ENCODE measurements at places on chromosomes 2 and 18.

GRCh38 chr18:9848170-9848879, 37.4 kb upstream of the TXNDC2 start:
- DNase-seq = no peak

GRCh38 chr2:51013079-51013932, 18.6 kb downstream of the NRXN1 start:
- DNase-seq = no peak

DNA sequence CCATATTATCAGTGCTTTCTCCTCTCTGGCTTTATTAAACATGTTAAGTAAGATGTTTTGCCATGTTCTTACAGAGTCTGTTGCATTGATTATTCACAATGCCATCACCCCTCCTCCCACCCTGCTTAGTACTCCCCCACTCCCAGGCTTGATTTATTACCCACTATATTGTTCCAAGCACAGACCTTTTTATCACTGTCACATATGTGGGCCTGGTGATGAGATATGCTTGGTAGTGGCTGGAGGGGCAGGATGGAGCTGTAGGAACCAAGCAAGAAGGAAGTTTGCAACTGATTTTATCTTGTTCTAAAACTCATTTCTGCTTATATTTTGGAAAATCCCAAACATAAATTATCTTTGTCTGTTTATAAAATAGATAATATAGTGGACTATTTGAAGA, 748.2 kb upstream of the CELF4 start:
- no peak for DNase-seq

- DNase-seq = no peak
Measured at GRCh38 chr18:53191634-53192033, 851.6 kb downstream of the DCC start.

GRCh38 chr2:218781691-218782527, at the start of gene CYP27A1:
Gene CYP27A1, plus strand, starts transcription at chr2:218782147. Its CDS starts 36 bp downstream, at chr2:218782183.
- no peak for DNase-seq

- DNase-seq = peak; percentile 50
Measured at GRCh38 chr18:58671632-58672564, 633 bp downstream of the MALT1 start.

DNA sequence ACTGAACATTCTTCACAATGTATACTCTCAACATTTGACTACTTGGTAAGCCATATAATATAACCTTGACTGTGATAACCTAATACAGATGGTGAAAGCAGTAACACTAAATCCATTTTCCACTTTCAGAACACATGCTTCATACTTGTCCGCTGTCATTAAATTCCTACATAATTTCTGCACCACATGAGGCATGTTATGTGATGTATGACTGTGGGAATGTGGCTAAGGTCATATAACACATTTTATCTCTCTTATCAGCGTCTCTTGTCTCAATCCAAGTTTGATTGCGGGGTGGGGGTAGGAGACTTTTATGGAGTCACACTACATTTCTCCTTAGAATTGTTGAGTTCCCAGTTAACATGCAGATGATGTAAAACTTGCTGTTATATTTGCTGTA, 110.9 kb downstream of the MTCL1 start:
- DNase-seq = no peak

DNA sequence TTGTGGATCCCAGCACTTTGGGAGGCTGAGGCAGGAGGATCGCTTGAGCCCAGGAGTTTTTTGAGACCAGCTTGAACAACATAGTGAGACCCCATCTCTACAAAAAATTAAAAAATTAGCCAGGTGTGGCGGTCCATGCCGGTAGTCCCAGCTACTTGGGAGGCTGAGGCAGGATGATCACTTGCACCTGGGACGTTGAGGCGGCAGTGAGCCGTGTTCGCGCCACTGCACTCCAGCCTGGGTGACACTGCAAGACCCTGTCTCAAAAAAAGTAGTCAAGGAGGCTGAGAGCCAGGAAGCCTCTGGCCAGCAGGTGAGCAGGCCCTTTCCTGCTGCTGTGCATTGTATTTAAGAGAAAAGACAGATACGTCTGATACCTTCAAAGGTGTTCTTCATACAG, 11.1 kb upstream of the PROC start:
- no peak for DNase-seq

DNA sequence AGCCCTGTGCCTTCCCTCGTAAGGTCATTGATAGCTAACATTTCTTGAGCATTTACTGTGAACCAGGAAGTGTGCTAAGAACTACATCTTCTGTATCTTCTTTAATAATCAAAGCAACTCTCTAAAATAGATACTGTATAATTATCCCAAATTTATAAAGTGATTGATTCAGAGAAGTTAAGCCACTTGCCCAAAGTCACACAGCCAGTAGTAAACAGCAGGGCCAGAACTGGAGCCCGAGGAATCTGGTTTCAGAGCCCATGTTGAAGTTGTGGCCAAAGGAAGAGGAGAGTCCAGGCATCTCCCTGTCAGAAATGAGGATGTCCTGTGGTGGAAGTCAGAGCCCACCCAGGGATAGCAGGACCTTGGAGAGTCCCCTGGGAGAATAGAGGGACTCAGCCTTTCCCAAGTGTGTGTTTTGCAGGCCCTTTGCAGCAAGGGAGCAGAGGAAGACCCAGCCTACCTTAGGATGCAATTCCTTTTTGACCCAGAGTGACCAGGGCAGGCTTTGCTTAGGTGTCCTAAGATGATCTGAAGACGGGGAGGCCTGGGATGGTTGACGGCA, 134.2 kb downstream of the DYSF start:
- no peak for DNase-seq

DNA sequence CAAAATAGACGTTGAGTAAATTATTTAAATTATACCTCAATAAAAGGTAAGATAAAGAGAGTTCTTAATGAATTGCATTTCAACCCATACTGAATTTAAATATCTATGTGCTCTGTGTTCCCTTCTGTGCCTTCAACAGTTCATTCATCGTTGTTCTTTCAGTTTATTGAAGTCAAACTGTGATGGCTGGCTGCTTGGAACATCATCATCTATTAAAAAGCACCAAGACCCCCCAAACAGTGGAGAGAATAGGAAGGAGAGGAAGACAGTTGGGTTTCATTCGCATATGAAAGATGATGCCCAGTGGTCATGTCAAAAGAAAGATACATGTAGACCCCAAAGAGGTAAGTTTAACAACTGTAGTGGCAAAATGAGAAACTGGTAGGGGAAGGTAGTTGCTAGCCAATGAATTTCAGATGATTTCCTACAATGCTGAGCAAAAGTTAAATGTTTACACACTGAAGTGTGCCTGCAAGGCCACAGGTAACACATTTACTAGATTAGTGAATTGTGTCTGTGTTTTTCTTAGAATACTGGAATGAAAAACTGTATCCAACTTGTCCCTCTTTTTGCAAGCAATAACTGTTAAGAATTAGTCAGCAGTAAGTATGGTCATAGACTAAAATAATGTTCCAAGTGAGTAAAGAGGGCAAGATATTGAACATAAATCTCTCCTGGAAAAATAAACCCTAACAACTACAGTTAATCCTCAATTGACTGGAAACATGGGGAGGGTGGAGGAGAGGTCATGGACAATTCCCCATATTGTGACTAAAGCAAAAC, 331.3 kb downstream of the KIAA1328 start:
- DNase-seq = no peak

DNA sequence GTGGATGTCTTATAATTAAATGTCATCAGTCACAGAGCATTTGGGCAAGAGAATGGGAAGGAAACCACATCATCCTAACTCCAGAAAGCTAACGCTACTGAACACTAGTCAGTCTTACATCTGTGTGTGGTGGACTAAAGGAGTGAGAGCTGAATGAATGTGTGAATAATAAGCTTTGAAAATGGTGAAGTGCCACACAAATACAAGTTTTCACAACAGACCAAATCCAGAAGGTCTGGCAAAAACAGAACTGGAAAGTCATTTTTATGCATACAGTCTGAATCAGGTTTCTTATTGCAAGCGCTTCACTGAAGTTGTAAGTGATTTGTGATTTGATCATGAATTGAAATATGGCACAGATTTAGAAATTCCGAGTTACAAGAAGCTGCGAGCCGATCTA, 175.7 kb downstream of the ZNF516 start:
- DNase-seq = no peak

DNA sequence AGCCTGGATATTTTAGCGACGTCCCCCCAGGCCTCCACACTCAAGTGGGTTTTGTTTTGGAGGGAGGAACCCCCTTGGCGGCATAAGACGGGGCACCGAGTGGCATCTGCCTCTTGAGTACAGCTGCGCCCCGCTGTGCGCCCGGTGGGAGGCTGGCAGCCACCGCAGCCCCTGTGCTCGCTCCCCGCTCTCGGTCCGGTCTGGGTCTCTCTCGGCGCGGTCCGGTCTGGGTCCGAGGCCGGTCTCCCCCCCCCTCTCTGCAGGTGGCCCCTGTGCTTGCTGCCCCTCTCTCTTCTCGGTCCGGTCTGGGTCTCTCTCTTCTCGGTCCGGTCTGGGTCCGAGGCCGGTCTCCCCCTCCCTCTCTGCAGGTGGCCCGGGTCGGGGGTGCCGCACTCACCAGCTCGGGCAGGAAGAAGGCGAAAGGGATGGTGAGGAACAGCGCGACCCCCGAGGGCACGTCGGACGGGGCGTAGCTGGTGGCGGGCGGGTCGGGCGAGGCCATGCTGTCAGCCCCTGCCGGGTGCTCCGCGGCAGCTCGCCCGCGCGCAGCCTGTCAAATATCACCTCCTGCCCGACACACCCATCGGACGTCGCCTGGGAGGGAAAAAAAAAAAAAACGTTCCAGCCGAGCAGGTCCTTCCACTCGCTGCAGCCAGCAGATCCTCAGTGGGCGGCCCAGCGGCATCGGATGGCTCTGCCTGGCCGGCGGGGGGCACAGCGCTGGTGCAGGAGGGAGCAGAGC, at the start of gene MALL:
TSS of gene MALL (minus strand) at position 532 of the 742 bp plus-strand sequence. CDS start at position 502, 30 bp downstream.
- no peak for DNase-seq

GRCh38 chr2:152468899-152469692, 134.1 kb downstream of the FMNL2 start:
- no peak for DNase-seq

DNA sequence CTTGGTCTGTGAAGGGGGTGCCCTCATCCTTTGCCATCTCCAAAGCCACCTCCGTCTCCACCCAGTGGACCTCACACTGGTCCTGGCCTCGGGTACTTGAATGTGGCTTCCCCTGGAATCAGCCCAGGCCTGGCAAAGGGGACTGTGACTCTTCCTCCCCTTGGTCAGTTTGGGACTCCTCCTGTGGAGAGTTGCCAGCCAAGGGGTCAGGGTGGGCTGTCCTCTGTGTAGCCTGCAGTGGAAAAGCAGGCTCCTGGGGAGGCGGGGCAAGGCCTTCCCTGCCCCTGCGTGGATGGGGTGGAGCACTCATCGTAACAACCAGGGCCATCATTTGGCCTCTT, 59.8 kb downstream of the INHBB start:
- DNase-seq = no peak

DNA sequence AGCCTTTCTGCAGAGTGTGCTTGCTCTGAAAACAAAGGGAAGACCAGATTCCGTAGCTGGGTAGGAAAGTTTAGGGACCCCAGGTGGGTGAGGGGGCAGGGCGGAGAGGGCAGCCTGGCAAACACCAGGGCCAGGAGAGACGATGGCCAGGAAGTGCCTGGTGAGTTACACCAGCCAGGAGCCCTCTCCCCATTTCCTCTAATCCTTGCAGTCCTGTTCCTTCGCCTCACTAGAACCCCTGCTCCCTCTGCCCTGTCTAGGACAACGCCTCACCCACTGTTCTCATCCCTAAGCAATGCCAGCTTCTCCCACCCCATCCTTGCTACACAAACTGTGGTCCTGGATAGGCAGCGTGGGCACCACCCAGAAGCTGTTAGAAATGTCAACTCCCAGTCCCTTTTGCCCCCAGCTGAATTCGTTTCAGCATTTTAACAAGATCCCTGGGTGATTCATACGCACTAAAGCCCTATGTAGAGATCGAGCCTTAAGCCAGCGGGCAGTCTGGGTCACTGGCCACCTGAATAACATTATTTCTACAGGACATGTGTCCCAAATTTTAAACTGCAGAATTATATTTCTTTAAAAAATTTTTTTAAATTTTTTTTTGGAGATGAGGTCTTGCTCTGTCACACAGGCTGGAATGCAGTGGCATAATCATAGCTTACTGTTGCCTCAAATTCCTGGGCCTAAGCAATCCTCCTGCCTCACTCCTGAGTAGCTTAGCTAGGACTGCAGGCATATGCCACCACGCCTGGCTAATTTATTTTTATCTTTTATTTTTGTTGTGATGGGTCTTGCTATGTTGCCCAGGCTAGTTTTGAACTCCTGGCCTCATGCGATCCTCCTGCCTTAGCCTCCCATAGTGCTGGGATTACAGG, 10.9 kb downstream of the WIPF1 start:
- no peak for DNase-seq

GRCh38 chr2:106261871-106262321, 67.8 kb upstream of the UXS1 start:
- DNase-seq = no peak

DNA sequence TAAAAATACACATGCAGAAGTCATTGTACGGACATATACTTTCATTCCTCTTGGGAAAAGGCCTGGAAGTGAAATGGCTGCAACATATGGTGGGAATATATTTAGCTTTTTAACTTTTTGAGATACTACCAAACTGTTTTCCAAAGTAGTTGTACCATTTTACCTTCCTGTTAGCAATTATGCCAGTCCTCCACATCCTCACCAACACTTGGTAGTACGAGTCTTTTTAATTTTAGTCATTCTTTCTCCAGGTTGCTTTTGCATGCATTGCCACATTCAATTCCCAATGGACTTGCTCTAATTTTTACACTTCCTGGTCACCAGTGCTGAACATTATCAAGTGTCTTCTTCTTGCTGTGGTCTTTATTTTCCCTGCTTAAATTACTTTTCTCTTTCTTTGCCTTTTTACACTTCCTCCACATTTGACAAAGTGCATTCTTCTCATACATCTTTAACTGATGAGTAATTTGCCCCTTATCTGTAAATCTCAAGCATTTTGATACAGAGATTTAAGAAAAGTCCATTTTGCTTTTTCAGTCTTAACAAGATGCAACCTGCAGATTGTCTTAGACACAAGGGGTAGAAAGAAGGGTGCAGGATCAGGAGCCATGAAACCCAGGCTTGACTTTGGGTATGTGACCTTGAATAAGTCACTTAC, 14.5 kb downstream of the VIT start:
- no peak for DNase-seq

- DNase-seq = no peak
Measured at GRCh38 chr2:9275399-9275798, 68.8 kb downstream of the ASAP2 start.

DNA sequence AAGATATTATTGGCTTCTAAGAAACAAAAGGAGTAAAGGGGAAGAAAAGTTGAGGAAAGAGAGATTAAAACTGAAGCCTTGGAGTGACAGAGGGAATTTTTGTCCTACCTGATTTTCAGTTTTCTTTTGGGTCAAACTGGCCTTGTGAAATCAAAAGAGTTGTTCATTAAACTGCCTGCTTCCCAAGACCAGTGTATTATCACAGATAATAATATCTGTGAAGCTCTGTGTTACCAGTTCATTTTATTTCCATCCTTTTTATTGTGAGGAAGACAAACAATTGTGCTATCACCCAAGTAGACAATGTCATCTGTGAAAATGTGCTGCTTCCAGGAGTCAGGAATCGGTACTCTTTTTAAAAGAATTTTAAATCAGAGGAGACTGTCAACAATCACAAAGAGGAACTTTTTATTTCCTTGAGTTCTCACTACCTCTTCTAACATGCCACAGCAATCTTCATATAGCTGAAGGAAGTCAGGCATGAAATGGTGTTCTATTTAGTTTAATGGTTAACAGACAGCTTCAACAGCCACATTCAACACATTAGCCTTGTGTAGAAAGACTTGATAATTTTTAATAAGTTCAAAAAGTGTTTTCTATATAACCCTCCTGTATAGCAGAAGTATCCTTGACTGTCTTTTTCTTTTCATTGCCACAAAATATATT, 554.8 kb downstream of the PIK3C3 start:
- DNase-seq = no peak

- peak; percentile 73 for DNase-seq
Measured at GRCh38 chr18:79962835-79963657, 1.4 kb upstream of the HSBP1L1 start.

Measured in activated CD4-positive, alpha-beta T cell treated with anti-CD3 and anti-CD28 coated beads, Interleukin-2, amount 50 U/mL, for 48 hours (primary cell).